ENCODE measurements at places on chromosomes 4 and X.

DNA sequence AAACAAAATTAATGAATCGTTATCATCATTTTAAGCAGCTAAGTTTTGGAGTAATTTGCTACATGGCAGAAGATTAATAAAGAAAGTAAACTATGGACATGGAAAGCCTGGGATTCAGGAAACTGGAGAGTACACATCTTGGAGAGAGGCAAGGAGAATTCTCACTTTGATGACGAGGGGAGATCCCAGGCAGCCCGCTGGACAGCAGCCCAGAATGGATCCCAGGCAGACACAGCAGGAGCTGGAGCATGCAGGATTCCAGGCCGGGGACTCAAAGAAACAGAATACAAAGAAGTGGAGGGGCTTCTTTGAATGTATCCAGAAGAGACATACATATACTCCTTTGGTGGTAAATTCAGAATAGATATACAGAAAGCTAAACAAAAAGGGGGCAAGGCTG lies 118.0 kb upstream of the ATP6AP2 start:
- DNase-seq: no peak

DNA sequence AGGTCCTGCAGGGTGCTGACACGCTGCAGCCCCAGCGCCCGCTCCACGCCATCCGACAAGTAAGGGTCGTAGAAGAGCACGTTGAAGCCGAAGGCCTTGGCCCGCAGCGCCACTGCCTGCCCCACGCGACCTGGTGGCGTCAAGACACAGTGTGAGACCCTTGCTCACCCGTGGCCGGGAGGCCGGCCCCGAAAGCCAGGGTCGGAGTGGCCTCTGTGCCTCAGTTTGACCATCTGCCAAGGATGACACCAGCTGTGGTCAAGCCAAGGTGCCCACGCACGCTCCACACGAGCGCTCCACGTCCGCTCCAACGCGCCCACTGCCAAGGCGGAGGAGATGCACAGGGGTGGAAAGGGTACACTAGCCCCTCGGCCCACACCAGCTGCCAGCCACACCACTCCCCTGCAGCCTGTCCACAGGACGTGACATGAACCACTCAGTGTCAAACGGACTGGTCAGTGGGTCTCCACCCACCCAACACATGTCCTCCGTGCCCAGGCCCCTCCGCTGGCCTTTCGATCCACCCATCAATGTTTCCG lies 32.8 kb downstream of the CTBP1 start:
- no peak for DNase-seq

DNA sequence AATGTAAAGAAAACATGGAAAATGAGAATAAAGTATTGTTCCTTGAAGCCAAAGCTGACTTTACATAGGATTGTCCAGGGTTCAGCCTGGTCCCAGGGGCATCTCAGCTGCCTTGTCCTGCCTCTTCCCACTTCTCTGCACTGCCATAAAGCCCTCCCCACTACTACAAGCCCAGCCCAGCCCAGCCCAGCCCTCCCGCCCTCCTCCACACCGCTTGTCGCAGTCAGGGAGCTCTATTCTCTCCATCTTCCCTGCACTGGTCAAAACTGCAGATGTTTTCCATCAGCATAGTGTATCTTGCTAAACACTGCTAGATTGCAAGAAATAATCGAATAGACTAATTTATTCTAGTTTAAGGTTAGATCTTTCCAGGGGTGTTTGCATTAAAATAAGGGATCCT lies 100.3 kb downstream of the TENM3 start:
- DNase-seq: no peak

DNA sequence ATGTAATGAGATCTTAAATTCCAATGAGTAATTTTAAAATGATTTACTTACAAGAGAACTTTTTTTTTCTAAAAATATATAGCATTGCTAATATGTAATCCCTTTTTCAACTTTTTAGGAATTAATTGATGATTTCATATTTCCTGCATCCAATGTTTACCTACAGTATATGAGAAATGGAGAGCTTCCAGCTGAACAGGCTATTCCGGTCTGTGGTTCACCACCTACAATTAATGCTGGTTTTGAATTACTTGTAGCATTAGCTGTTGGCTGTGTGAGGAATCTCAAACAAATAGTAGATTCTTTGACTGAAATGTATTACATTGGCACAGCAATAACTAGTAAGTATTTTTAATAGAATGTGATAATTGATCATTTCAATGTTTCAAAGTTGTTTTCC lies 113.2 kb downstream of the USP9X start:
- DNase-seq: no peak

DNA sequence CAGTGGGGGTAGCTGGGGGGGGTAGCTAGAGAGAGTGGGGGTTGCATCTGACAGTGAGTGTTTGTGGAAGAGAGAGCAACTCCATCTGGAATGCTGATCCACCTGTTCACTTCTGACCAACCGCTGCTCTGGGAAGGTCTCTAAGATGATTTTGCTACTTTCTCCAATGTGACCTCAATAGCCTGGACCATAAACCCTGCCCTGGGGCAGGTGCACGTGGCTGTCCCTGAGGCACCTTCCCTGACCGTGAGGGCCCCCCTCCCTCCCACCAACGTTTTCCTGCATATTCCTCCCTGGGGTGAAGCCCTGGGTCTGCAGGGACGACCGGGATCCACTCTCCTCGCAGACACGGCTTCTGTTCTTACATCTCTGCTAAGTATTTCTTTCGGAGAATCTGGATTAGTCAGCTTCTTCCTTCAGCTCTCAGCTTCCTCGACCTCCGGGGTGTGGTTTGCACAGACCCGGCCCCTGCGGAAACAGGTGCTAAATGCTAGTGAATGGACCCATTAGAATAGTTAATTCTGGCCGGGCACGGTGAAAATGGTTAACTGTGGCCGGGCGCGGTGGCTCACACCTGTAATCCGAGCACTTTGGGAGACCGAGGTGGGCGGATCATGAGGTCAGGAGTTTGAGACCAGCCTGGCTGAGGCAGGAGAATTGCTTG lies 21.4 kb upstream of the PLCXD1 start:
- no peak for DNase-seq

DNA sequence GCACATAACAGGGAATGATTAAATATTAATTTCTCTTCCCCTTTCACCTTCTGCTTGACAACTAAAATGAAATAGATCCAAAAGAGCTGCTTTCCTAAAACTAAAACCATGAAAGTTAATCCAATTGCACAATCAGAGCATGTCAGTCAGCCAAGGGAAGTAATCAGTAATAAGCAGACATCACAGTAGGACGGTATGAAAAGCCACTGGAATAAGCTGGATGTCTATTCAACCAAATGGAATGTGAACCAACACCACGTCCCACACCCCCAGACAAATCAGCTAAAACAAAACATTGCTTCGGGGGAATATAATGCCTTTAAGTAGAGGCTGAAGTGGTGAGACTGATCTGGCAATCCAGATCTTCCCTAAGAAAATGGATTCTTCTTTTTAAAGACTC lies 859.4 kb upstream of the FTHL17 start:
- no peak for DNase-seq

- DNase-seq: no peak
These were observed 462.7 kb downstream of the INPP4B start for GRCh38 chr4:142383354-142383753.
